ENCODE measurements at places on chromosomes 12 and 14.

GRCh38 chr12:117450209-117450608 lies 88.8 kb upstream of the NOS1 start:
- no peak for DNase-seq

DNA sequence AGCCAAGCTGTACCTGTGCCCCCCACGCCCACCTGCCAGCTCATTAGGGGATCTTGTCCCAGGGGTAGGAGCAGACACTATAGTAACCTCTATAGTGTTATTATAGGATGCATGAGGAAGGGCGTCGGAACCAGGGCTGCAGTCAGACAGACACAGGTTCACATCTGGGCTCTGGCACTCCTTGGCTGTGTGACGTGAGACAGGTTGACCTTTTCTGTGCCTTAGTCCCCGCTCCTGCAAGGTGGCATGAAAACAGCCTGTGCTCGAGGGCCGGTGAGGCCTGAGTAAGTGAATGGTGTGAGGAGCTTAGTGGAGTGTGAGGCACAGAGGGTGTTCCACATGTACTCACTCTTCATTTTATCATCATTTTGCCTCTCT lies 19.0 kb downstream of the ASB2 start:
- no peak for DNase-seq

DNA sequence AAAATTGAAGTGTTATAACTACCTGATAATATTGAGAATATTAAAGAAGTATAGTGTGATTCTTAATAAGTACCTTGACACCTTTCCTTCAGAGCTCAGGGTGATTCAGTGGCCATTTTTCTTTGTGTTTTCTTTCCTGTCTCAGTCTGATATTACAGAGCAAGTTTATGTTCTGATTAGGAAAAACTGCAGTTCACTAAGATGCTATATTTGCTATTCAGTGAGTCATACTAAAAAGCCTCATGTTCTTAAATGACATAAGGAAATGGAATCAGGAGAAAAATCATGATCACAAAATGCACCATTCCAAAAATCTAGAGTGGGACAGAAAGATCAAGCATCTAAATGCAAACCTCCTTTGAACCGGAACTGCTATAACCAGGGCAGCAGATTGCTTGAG lies 390.6 kb upstream of the ATP2B1 start:
- DNase-seq: no peak

- no peak for DNase-seq
These were observed 2.7 kb downstream of the M6PR start for GRCh38 chr12:8946733-8947132.
